ENCODE measurements at places on chromosomes 16 and 17.

DNA sequence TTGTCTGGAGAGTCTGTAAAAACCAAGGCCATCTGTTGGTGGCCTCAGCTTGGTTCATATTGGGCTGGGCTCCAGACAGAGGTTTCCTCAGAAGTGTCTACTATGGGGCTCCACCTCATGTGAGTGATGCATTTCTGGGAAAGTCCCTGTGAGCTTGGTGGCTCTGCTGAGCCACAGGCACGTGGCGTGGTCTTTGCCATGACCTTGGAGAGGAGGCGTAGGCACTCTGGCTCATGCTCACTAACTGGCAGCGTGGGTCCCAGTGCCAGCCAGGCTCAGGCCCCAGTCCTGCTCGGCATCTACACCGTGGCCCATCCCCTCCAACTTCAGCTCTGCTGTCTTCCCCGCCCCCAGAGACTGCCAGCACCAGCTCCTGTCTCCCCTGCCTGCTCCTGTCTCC, 10.7 kb upstream of the SMTNL2 start:
- peak overlapping the region; percentile 5 for H3K27ac ChIP-seq
- H3K27me3 ChIP-seq: no peaks in the 10 kb centered on the region
- no peaks in the 10 kb centered on the region for H3K36me3 ChIP-seq

- no peaks in the 10 kb centered on the region for H3K27me3 ChIP-seq
- no peak for DNase-seq
- H3K4me1 ChIP-seq: peaks cover 13% of the 10 kb centered on the region
Measured at GRCh38 chr16:56930486-56931270, 1.3 kb upstream of the HERPUD1 start.

- H3K27me3 ChIP-seq: peaks cover 21% of the 10 kb centered on the region
- H3K36me3 ChIP-seq: no peaks in the 10 kb centered on the region
- no peak overlapping the region for H3K27ac ChIP-seq
- H3K4me1 ChIP-seq: no peaks in the 10 kb centered on the region
- peak; percentile 28 for DNase-seq
Measured at GRCh38 chr17:41417576-41418015, 6.8 kb downstream of the KRT37 start.

GRCh38 chr16:86344586-86344871, 165.8 kb upstream of the FOXF1 start:
- H3K27ac ChIP-seq: no peak overlapping the region
- no peak overlapping the region for H3K4me3 ChIP-seq
- peaks cover 13% of the 10 kb centered on the region for H3K4me1 ChIP-seq
- no peaks in the 10 kb centered on the region for H3K36me3 ChIP-seq
- no peak for DNase-seq

GRCh38 chr16:74736531-74737157, 36.0 kb upstream of the MLKL start:
- no peak overlapping the region for H3K4me3 ChIP-seq
- peaks cover 5% of the 10 kb centered on the region for H3K4me1 ChIP-seq
- H3K27me3 ChIP-seq: no peaks in the 10 kb centered on the region

- peak overlapping the region; percentile 97 for H3K27ac ChIP-seq
- peak; percentile 87 for DNase-seq
- peaks cover 18% of the 10 kb centered on the region for H3K4me1 ChIP-seq
- H3K36me3 ChIP-seq: peaks cover 37% of the 10 kb centered on the region
- H3K27me3 ChIP-seq: no peaks in the 10 kb centered on the region
Measured at GRCh38 chr17:58006560-58006923, 504 bp downstream of the SRSF1 start.

DNA sequence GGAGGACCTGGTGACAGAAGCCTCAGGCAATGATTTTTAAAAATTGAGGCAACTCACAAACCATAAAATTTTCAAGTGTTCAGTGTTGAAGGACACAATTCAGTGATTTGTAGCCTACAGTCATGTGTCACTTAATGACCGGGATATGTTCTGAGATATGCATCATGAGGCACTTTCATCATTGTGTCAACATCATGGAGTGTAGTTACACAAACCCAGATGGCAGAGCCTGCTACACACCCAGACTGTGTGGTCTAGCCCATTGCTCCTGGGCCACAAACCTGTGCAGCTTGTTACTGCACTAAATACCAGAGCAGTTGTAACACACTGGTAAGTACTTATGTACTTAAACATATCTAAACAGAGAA, 1.6 kb downstream of the PRSS41 start:
- no peaks in the 10 kb centered on the region for H3K4me1 ChIP-seq
- H3K27me3 ChIP-seq: no peaks in the 10 kb centered on the region
- no peak overlapping the region for H3K27ac ChIP-seq
- no peak overlapping the region for H3K4me3 ChIP-seq
- no peaks in the 10 kb centered on the region for H3K36me3 ChIP-seq
- peak; percentile 26 for DNase-seq

GRCh38 chr17:60145006-60145935, 4.5 kb upstream of the CA4 start:
- peaks cover 4% of the 10 kb centered on the region for H3K4me1 ChIP-seq
- H3K27me3 ChIP-seq: peaks cover 75% of the 10 kb centered on the region
- DNase-seq: no peak
- H3K36me3 ChIP-seq: no peaks in the 10 kb centered on the region
- H3K4me3 ChIP-seq: no peak overlapping the region

GRCh38 chr16:11212798-11213196, 43.2 kb downstream of the SOCS1 start:
- no peak overlapping the region for H3K27ac ChIP-seq
- no peaks in the 10 kb centered on the region for H3K36me3 ChIP-seq
- H3K4me3 ChIP-seq: no peak overlapping the region
- H3K27me3 ChIP-seq: no peaks in the 10 kb centered on the region
- H3K4me1 ChIP-seq: no peaks in the 10 kb centered on the region

DNA sequence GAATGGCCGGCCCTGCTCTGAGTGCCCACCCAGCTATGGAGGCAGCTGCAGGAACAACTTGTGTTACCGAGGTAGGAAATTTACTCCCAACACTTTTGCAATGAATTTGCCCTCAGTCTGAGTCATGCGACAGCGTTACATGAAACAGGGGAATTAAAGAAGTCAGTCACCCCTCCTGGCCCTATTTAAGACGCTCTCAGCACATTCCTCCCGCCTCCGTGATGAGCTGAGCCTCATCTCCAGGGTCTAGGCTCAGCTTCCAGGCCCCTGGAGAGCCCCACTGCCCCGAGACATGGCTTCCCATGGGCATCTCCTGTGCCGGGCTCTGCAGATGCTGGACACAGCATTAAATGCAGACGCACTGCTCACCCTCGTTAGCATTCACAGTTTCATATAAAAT, 35.0 kb downstream of the CRISPLD2 start:
- no peaks in the 10 kb centered on the region for H3K4me1 ChIP-seq
- H3K27me3 ChIP-seq: no peaks in the 10 kb centered on the region
- no peak for DNase-seq
- no peak overlapping the region for H3K4me3 ChIP-seq
- no peaks in the 10 kb centered on the region for H3K36me3 ChIP-seq
- no peak overlapping the region for H3K27ac ChIP-seq

DNA sequence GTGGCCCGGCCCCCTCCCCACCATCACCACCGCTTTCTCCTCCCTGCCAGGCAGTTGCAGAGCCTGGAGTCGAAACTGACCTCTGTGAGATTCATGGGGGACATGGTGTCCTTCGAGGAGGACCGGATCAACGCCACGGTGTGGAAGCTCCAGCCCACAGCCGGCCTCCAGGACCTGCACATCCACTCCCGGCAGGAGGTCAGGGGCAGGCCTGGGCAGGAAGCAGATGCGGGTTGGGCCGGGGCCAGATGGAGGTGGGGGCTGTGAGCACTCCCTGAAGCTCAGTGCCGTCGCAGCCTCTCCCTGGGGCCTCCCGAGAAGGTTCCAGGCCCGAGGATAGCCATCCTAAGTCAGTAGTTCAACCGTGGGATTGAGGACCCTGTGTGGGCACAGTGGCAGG, 14.2 kb upstream of the ADGRG3 start:
- DNase-seq: no peak
- no peaks in the 10 kb centered on the region for H3K4me1 ChIP-seq
- H3K36me3 ChIP-seq: no peaks in the 10 kb centered on the region
- H3K27me3 ChIP-seq: no peaks in the 10 kb centered on the region

DNA sequence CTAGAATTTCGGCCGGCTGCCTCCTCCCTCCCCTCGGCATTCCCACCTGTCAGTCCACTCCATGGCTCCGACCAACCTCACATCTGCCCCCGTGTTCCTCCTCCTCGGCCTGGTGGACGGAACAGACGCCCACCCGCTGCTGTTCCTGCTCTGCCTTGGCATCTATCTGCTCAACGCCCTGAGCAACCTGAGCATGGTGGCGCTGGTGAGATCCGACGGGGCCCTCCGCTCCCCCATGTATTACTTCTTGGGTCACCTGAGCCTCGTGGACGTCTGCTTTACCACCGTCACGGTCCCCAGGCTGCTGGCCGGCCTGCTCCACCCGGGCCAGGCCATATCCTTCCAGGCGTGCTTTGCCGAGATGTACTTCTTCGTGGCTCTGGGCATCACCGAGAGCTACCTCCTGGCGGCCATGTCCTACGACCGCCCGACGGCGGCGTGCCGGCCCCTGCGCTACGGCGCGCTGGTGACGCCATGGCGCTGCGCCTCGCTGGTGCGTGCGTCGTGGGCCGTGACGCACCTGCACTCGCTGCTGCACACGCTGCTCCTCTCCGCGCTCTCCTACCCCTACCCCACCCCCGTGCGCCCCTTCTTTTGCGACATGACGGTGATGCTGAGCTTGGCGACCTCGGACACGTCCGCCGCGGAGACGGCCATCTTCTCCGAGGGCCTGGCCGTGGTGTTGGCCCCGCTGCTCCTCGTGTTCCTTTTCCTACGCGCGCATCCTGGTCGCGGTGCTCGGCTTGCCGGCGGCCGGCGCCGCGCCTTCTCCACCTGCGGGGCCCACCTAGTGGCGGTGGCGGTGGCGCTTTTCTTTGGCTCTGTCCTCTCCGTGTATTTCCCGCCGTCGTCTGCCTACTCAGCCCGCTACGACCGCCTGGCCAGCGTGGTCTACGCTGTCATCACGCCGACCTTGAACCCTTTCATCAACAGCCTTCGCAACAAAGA, at the start of gene OR3A2:
TSS of gene OR3A2 (minus strand) at position 440 of the 948 bp plus-strand sequence.
- DNase-seq: no peak
- no peak within 1 kb of the TSS for H3K27ac ChIP-seq
- H3K4me1 ChIP-seq: no peaks in the 10 kb centered on the region

GRCh38 chr17:7855660-7856010, 769 bp downstream of the TMEM88 start:
- peaks cover 27% of the 10 kb centered on the region for H3K4me1 ChIP-seq
- no peaks in the 10 kb centered on the region for H3K27me3 ChIP-seq
- peak overlapping the region; percentile 18 for H3K27ac ChIP-seq
- H3K36me3 ChIP-seq: peaks cover 10% of the 10 kb centered on the region
- DNase-seq: no peak

DNA sequence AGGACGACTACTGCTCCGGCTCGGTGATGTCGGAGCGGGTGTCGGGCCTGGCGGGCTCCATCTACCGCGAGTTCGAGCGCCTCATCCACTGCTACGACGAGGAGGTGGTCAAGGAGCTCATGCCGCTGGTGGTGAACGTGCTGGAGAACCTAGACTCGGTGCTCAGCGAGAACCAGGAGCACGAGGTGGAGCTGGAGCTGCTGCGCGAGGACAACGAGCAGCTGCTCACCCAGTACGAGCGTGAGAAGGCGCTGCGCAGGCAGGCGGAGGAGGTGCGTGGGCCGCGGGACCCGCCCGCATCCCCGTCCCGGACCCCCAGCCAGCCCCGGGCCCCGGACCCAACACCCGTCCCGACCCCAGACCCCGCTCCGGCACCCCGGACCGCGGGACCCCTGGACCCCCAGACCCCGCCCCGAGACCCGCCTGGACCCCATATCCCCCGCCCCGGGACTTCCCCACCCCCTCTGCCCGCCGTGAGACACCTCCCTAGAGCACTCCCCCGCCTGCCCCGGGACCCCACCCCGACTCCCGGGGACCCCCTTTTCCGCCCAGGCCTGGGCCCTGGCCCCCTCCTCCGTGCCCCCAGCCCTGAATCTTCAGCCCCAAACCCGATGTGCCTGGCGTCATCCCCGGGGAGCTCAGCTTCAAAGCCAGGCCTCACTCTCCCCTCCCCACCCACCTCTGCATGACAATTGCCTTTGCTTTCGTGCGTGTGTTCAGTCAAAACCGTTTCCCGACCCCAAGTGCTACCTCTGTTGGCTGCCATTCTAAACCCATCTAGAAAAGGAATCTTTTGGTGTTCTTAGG, 594 bp downstream of the MAPK8IP3 start:
- no peaks in the 10 kb centered on the region for H3K27me3 ChIP-seq
- no peaks in the 10 kb centered on the region for H3K36me3 ChIP-seq
- peak; percentile 43 for DNase-seq
- peak overlapping the region; percentile 93 for H3K4me3 ChIP-seq
- H3K27ac ChIP-seq: peak overlapping the region; percentile 88

GRCh38 chr16:68367030-68367429, 56.2 kb downstream of the PRMT7 start:
- H3K4me1 ChIP-seq: no peaks in the 10 kb centered on the region
- no peaks in the 10 kb centered on the region for H3K27me3 ChIP-seq
- DNase-seq: peak; percentile 48
- no peak overlapping the region for H3K4me3 ChIP-seq

DNA sequence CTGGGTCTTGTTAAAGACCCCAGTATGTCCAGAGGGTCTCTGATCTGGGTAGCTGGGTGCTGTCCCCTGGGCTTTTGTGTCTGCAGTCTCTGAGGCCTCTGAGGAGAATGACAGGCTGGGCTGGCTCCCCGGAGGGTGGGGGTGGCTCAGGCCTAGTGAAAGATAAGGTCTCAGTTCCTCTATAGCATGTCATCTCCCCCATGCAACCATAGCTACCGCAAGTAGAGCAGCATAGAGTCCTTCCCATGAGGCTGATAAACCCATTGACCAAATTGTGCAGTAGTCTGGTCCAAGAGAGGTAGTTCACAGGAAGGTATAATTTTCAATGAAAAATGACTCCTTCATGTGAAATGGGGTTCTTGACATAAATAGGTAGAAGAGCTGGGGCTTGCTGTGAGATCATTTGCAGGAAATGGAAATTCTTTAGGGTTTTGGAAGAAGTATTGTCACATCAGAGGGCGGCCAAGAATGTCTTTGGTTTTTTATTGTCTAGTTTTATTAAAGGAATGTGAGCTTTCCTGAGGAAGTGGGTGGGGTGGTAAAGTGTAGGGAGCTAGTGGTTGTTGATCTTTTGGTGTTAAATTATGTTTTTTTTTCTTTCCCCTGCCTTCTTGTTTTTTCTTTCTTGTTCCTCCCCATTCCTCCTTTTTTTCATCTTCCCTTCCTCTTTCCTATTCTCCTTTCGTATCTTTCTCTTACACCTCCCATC, 21.0 kb downstream of the SLC7A6OS start:
- no peak overlapping the region for H3K27ac ChIP-seq
- DNase-seq: no peak
- H3K36me3 ChIP-seq: no peaks in the 10 kb centered on the region
- no peaks in the 10 kb centered on the region for H3K27me3 ChIP-seq
- H3K4me3 ChIP-seq: no peak overlapping the region

- no peaks in the 10 kb centered on the region for H3K4me1 ChIP-seq
- H3K4me3 ChIP-seq: no peak overlapping the region
- H3K36me3 ChIP-seq: no peaks in the 10 kb centered on the region
- no peaks in the 10 kb centered on the region for H3K27me3 ChIP-seq
- no peak overlapping the region for H3K27ac ChIP-seq
- no peak for DNase-seq
Measured at GRCh38 chr16:76207270-76207669, 69.9 kb upstream of the CNTNAP4 start.

Data from cardiac muscle cell (in vitro differentiated cells and primary cell).